Renal cortex interstitium (tissue), 15 donors: ENCODE measurements at places on chromosomes 13 and 19.

- no peak for DNase-seq
Observed at GRCh38 chr19:8697671-8698432, 743 bp downstream of the ACTL9 start.

GRCh38 chr13:34474187-34474868 lies 467.7 kb upstream of the NBEA start:
- no peak for DNase-seq

- DNase-seq: no peak
Observed at GRCh38 chr19:14030997-14031718, 404 bp upstream of the IL27RA start.

GRCh38 chr13:36495431-36495830 lies 63.1 kb downstream of the CCNA1 start:
- no peak for DNase-seq

GRCh38 chr13:79237981-79238380 lies 168.1 kb downstream of the RBM26 start:
- no peak for DNase-seq

GRCh38 chr19:3281026-3281425 lies 56.6 kb downstream of the CELF5 start:
- no peak for DNase-seq
